ENCODE measurements at places on chromosomes 7 and 10.
A peak's percentile ranks its signal among the peaks of the same experiment; 100 is the strongest.

DNA sequence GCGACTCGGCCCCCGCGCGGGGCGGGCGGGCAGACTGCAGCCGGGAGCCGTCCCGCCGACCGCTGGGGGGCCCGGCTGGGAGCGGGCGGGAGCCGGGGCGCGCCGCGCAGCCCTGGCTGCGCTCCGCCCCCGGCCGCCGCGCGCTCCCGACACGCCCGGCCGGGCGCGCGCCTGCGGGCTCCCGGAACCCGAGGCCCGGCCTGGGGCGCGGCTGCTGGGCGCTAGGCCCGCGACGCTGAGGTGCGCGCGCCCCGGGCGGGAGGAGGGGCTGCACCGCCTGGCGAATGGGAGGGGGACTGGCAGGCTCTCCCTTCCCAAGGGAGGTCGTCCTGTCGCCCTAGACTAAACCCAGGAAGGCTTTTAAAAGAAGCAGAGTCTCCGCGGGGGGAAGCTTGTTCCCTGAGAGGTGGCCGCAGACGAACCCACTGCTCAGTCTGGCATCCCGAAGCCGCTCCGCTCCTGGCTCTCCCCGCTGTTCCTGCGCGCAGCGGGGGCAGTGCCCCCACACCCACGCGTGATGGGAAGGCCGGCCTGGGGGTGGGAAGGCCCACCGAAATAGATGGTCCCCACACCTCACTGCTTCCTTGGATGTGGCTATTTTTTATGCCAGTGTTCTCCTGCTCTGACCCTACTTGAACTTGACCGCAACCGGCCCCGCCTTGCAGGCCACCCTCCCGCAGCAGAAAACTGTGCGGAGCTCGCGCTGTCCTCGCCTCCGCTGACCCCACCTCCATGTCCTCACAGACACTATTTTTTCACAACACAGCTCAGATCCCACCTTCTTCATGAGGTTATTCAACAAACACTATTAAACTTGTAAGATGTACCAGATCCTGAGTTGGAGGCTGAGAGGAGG lies at the start of gene VOPP1:
Gene VOPP1 (minus strand): TSS at position 125 of the 856 bp plus-strand sequence. CDS start 178 bp downstream, outside the sequence.
- peak; percentile 91 for DNase-seq

- DNase-seq, result peak; percentile 5
These were observed 62.3 kb downstream of the C10orf120 start for GRCh38 chr10:122637376-122637775.

GRCh38 chr10:53645951-53646350 lies 873.4 kb upstream of the MBL2 start:
- DNase-seq, result no peak

GRCh38 chr7:55570939-55571338 lies 1.4 kb downstream of the VOPP1 start:
- DNase-seq, result no peak

- DNase-seq, result no peak
These were observed 83.7 kb downstream of the C10orf105 start for GRCh38 chr10:71635867-71636266.

- DNase-seq, result no peak
These were observed 56.9 kb downstream of the HDAC9 start for GRCh38 chr7:18552316-18552916.

Data from RPMI8226 (cell line).